ENCODE measurements at places on chromosomes 11 and 22.
A peak's percentile ranks its signal among the peaks of the same experiment; 100 is the strongest.

DNA sequence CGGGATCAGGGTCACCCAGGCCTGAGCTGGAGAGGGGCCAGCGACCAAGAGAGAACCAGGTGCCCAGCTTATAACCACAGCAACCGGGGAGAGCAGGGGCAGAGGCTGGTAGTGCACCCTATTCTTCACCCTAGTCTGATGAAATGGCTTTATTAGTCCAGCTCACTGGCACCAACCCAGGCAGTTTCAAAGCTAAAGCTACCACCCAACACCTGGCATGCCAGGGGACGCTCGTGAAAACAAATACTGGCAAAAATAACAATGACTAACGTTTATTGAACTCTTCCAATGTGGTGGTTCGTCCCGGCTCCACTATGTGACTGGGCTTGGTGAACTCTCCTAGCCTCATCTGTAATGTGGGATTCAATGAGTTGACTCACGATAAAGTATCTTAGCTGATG is 30.6 kb downstream of the SCGB1A1 start:
- DNase-seq: no peak

DNA sequence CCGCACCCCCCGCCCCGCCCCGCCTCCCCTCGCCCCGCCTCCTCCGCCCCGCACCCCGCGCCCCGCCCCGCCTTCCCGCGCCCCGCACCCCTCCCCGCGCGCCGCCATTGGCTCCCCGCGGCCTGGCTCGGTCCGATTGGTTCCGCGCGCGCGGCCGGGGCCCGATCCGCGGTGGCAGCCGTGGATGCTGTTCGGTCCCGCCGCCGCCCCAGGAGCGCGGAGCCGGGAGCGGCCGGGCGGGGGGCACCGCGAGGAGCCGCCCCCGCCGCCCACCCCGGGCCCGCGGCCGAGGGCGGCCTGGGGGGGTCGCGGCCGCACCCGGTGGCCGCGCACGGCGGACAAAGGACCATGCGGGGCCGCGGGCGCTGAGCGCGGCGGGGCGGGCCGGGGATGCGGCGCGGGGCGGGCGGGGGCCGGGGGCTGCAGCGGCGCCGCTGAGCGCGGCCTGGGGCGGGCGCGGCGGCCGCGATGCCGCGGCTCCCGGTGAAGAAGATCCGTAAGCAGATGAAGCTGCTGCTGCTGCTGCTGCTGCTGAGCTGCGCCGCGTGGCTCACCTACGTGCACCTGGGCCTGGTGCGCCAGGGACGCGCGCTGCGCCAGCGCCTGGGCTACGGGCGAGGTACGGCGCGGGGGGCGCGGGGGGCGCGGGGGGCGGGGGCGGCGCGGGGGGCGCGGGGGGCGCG is at the start of gene B4GALNT4:
TSS of gene B4GALNT4 (plus strand) at position 164 of the 683 bp plus-strand sequence. CDS start at position 469, 305 bp downstream.
- no peak for DNase-seq

DNA sequence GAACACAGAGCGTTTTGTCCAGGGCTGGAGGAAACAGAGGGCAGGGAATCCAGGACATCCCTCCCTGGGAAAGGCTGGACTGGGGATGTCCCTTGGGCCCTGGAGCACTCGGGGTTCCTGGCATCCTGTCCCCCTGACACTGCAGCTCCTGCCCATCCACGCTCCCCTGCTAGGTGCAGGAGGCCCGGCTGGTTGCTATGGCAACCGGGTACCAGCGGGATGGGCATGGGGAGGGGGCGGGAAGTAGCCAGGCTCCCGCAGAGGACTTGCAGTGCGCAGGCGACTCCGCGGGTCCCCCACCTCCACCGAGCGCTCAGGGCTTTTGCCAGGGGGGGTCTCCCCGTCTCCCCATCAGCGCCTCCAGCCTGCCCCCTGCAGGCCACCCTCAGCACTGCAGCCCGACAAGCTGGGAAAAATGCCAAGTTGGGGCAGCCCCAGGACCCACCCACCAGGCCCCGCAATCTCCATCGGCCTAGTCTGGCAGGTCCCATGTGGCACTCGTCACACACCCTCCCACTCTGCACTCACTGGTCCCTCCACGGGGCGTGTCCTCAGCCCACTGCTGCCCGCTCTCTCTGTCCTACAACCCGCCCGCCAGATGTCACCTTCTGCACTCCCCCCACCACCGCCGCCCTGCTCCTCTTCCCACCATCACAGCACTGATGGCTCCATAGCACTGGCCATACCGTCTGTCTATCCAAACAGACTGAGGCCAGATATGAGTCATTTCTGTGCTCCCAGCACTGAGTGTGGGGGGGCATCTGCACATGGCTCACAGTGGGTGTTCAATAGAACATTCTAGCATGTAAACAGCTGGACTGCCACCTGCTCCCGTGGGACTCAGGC is 31.5 kb downstream of the KIAA0930 start:
- no peak for DNase-seq

GRCh38 chr11:117701781-117702180 is 95.2 kb downstream of the DSCAML1 start:
- DNase-seq: no peak

GRCh38 chr22:40396882-40397281 is 26.5 kb downstream of the SGSM3 start:
- no peak for DNase-seq

DNA sequence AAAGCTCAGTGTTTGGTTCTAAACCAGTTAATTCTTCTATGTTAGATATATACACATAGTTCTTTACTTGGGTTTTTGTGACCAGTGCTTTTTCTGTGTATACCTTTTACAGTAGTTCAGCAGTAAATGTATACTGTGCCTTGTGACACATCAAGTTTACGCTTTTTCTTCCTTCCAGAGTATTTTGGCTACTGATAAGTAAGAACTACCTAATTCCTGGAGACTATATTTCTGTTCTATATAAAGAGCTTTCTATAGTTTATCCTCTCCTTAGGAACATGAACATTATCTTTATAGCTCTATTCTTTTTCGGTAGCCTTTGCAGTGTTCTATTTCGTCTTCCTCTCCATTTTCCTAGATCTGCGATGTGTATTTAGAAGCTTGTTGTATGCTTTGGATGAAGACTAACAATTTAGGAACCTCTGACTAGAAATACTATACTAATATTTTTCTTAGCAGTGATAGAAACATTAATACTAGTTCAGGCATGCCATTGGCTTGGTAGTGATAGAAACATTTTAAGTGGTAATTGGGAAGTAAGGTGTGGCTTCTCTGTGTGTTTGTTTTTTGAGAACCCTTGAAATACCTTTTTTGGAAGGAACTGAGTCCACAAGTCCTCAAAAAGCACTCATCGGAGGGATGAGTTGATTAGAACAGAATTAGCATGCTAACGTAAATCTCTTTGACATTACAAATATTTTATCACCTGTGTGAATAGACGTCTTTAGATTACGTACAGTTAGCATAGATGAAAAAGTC is 74.6 kb downstream of the ARHGEF12 start:
- DNase-seq: no peak

DNA sequence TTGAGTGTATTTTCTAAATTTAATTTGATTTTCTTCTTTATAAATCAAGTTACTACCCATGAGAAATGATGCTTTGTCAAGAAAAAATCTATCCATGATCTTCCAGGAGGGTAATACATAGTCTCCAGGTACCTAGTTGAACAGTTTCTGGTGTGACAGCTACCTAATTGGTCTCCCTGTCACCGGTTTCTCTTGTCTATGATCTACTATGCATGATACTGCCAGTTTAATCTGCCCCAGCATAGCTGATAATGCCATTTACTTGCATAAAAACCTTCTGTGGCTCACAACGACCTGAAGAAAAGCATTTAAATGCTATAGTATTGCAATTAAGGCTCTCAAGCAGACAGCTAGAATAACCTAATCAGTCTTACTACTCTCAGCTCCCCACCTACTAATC is 349.5 kb downstream of the DLG2 start:
- DNase-seq: no peak

DNA sequence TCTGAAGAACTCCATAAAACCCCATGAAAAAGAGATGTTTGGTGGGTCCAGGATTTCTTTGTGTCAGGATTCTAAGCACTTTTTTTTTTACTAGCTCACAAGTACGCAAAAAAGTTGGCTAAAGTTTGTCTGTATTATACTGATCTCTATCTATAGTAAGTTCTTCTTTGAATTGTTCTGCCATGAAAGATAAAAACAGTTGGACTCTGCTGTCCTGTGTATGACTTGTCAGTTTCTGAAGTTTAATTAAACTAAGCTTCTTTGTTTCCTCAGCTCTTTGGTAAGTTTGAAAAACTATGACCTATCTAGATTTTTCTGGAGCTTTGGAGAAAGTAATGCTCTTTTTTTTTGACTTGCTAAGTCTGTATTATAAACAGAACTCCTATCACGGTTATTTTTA is 812.2 kb upstream of the LUZP2 start:
- no peak for DNase-seq

DNA sequence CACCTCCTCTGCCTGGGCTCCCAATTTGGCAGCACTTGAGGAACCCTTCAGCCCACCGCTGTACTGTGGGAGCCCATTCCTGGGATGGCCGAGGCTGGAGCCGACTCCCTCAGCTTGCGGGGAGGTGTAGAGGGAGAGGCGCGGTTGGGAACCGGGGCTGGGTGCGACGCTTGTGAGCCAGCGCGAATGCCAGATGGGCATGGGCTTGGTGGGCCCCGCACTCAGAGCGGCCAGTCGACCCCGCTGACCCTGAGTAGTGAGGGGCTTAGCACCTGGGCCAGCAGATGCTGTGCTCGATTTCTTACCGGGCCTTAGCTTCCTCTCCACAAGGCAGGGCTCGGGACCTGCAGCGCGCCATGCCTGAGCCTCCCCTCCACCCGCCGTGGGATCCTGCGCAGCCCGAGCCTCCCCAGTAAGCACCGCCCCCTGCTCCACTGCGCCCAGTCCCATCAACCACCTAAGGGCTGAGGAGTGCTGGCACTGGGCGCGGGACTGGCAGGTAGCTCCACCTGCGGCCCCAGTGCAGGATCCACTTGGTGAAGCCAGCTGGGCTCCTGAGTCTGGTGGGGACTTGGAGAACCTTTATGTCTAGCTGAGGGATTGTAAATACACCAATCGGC is 58.3 kb upstream of the DEFB108B start:
- no peak for DNase-seq

GRCh38 chr22:35352214-35353111 is 28.4 kb upstream of the HMOX1 start:
- DNase-seq: peak; percentile 22

DNA sequence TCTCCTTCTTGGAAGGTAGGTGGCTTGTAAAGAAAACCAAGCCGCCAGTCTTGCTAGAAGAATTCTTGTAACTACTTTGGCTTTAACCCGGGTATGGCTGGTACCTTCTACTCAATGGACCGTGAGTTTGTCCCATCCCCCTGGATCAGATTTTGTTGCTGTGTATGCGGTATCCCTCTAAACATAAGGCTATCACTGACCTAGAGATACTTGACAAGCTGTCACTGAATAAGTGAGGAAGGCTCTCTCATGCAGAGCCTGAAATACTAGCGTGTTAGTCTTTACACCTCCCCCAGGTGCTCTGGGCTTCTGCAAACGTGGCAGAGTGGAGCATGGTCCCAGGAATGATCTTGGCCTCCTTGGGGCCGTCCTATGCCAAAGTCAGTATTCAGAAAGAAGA is 34.5 kb downstream of the GLB1L2 start:
- DNase-seq: no peak

GRCh38 chr11:62427630-62428233 is 8.9 kb downstream of the SCGB1A1 start:
- no peak for DNase-seq

- peak; percentile 71 for DNase-seq
Measured at GRCh38 chr22:26502688-26503561, 9.3 kb downstream of the TFIP11 start.

- DNase-seq: no peak
Measured at GRCh38 chr11:40290171-40290631, 1169.3 kb downstream of the LRRC4C start.

DNA sequence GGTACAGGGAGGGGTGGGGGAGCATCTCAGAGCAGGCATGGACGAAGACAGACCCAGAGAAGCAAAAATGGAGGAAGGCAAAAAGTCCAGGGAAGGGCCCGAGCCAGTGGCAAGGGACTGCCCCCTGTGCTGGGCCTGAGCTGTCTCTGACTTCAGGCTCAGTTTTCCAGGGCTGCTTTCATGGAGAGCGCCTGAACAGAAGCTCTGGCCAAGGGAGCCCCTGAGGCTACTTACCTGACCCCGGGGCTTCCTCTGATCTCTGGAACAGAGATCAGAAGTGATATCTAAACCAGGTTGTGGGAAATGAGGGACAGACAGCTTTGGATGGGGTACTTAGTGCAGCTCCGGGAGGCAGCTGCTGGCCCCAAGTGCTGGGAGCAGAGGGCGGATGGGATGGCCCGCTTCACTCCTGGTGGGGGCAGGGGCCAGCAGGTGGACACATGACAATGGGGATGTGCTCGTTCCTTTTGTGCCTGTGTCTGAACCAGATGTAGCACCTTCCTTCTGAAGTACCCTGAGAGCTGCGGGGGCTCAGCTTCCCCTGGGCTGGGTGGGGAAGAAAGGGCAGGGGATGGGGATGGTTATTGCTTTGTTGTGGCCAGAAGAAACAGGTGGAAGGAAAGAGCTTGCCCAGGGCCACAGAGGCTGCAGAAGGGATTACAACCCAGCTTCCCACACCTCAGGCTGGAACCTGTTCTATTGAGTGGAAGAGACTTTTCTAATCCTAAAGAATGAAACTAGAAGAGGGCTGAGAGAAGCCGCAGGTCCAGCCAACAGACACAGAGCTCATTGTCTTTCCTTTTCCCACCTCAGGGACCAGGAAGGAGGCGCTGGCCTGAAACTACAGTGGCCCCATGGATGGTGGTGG is 5.7 kb downstream of the LRRC10B start:
- no peak for DNase-seq

DNA sequence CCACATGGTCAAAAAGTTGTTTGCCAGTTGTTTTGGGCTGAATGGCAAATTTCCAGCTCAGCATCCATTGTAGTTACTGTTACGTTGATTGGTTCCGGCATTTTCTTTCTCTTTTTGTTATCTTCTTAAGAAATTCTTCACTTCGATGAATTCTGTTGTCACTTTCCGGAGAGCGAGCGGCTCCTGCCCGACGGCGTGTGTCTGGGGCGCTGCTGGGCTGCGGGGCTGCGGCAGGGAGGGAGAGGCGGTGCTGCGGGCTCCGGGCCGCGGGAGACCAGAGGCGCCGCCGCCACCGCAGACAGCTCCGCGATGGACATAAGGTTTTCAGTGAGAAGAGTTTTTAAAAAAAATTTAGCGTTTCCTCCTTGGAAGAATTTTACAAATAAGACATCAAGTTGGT is 117.4 kb downstream of the RRM1 start:
- DNase-seq: no peak
